NCI-H1436 treated with DMSO at 0.1 percent for 48 hours (cell line): ENCODE measurements at places on chromosomes 5 and 9.

DNA sequence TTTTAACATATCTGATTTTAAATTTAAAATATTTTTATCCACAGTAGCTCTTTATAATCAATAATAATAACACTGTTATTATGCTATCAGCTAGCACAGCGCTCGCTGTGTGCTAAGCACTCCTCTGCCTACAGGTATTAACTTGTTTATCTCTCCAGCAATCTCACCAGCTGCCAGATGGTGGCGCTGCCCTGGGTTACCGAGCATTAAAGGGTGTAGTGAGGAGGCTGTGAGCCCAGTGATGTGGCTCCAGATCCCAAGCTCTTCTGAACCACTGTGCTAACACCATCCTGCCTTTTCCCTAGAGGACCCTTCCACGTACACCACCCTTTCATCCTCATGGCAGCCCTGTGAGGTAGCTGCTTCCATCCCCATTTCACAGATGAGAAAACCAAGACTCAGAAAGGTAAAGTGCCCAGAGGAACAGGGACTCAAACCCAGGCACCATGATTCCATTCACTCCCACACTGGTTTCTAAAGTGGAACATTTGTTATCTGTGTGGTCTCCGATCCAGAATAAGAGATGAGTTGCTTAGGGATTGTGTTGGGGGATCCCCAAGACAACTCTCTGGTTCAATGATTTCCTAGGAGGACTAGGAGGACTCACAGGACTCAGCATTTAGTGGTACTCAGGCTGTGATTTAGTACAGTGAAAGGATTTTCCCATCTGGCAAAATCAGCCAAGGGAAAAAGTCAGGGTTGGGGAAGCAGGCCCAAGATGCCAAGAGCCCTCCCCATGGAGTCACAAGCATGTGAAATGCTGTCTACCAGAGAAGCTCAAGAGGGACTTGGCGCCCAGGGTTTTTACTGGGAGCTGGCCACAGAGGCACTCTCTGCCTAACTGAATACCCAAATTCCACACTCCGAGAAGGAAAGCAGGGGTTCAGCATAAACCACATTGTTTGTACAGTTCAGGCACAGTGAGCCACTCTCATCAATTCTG is 7.0 kb downstream of the IGFBPL1 start:
- DNase-seq, result no peak

DNA sequence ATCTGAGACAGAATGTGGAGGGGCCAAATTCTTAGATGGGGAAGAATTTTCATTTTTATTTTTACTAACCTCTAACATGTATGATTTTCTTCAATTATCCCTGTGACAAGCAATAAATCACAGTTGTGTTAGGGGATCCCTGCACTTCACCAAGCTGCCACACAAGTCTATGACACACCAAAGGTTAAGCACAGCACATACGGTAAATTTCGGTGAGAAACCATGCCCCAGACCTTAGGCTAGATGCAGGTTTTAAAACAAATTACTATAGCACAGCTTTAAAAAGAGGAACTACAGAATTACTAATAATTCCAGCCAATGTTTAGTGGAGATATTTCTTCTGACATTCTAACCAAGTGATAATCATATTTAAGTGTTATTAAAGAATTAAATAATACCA is 175.7 kb upstream of the RORB start:
- DNase-seq, result no peak

DNA sequence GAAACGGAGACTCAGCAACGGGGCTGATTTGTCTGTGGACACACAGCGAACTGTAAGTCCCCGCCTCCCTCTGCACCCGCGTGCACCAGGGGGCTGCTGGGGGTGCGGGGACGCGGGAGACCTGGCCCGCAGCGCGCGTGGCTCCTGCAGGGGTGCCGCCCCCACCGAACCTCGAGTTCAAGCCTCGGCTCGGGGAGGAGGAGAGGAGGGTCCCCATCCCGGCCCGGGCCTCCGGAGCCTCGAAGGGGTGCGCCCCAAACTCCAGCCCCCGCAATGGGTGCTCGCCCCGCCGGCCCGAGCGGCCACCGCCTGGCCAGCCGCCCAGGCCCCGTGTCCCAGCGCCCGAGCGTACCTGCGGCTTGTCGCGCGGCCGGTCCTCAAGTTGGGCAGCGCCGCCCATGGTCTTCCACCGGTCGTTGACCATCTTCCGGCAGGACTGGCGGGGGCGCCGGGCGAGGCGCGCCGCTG is 829 bp downstream of the FIBCD1 start:
- DNase-seq, result no peak

DNA sequence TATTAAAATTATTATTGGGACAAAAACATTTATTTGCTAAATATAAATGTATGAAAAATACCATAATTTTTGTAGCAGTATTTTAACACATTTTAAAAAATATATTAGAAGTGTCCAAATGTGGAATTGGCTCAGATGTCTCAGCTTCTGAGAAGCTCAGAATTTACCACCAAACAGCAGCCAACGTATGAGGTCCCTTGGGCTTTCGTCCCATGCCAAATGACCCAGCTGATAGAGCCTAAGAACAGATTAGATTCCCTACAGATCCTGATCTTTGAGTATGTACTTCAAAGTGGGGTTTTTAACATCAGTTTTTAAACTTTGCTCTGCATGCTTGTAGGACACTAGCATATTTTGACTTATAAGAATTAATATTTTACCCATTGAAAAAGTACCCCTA is 77.3 kb upstream of the RPS23 start:
- no peak for DNase-seq

DNA sequence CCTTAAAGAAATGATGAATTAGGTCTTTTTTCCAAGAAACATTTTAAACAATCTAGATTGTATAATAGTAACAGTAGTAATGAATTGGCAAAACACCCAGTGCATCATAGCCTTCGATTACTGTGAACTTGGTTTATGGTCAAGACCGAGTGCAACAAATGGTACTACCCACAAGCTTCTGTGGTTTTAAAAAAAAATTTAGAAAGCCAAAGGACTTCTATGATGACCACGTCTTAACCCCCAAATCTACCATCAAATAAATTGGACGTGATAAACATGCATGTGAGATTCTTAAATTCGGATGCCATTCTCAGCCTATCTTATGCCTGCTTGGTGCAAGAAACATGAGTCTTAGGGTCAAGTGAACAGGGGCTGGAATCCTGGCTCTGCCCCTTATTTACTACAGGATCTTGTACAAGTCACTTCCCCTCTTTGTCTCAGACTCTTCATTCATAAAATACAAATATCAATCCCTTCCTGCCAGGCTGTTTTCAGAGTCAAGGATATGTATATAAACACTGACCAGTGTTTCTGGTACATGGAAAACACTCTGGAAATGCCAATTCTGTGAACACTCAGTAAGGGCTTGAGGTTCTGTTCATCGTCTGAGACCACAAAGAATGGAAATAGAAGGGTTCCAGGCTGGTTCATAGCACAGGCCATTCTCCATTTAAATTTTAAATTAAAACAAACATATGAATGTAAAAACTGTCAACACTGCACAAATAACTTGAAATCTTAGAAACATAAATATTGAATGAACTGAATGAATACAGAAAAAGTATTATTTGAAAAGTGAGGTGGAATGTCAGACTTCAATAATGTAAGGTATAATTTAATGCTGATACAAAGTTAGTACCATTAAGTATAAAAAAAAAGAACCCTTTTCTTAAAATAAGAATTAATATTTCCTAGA is 107.8 kb downstream of the NR6A1 start:
- no peak for DNase-seq

GRCh38 chr9:68978066-68978465 is 35.8 kb downstream of the PRKACG start:
- no peak for DNase-seq

DNA sequence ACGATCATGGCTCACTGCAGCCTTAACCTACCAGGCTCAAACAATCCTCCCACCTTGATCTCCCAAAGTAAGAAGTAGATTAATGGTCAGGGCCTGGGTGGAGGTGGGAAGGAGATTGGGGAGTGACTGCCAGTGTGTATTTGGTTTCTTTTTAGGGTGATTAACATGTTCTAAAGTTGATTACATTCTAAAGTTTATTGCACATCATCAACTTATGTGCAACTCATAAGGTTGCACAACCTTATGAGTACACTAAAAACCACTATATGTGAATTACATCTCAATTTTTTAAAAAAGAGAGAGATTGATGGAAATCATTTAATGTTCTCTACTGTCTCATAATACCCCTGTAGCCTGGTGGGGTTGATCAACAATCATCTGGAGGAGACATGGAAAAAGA is 218.1 kb downstream of the AOPEP start:
- no peak for DNase-seq

GRCh38 chr5:35694481-35694880 is 76.8 kb downstream of the SPEF2 start:
- no peak for DNase-seq

GRCh38 chr5:40367255-40367654 is 312.5 kb upstream of the PTGER4 start:
- DNase-seq, result no peak

- no peak for DNase-seq
Measured at GRCh38 chr9:125376261-125377226, 114.9 kb downstream of the GAPVD1 start.

- DNase-seq, result no peak
Measured at GRCh38 chr5:96780626-96781025, 27.1 kb downstream of the ERAP1 start.

GRCh38 chr9:111953444-111953843 is 56.8 kb downstream of the UGCG start:
- DNase-seq, result no peak

- no peak for DNase-seq
Measured at GRCh38 chr9:95595721-95596295, 79.0 kb upstream of the PTCH1 start.

DNA sequence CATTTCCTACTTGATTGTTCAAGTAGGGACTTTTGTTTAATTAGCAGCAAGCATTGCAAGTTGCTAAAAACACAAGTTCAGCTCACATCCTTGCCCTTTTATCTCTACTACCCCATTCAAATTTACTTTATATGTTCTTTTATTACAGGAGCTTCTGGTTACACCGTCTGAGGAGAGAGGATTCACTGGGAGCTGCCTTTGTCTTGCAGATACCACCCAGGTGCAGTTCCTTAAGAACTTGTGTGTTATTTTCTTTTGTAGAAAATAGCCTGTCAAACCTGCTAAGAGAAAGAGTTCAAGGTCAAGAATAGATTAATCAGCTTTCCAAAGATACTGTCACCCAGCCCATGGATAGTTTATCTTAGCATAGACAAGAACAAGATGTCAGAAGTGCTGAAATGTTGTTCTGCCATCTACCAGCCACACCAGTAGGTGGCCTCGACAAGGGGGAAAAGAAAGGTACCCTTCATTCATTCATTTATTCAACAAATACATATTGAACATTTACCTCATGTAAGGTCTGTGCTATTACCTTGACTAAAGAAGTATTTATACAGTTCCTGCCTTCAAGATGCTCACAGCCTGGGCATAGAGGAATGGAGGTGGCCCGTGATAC is 750.3 kb downstream of the MAT2B start:
- no peak for DNase-seq

DNA sequence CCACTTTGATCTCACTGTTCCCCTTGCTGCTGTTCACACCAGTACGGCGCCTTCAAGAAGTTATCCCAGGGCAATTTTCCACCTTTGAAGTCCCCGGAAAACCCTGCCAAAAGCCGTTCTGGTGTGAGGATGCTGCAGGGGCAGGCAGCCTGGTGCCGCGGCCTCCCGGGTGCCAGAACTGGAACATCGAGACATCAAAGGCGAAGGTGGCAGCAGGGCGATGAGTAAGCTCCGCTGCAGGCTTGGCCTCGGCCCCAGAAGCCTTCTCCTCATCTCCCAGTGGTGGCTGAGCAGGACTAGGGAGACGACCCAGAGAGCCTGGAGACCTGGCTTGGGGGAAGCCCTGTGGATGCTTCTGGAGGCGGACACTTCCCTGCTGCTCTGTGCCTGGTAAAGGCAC is 115.3 kb upstream of the MSX2 start:
- no peak for DNase-seq

DNA sequence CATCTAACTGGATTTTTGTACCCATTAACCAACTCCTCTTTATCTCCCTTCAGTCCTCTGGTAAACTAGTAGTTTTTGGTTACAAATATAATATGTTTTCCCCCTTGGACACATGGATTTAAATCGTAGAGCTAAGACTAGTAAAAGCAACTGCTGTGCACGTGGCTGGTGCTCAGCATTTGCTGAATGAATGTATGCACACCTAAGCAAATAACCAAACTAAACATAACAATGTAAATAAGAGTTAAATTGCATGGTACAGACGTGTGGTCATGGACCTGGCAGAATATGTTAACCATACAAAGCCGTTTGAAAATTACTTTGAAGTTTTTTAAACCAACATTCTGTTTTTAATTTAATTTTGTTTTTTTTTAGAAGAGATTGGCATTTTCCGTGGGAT is 65.2 kb upstream of the FYB1 start:
- no peak for DNase-seq

DNA sequence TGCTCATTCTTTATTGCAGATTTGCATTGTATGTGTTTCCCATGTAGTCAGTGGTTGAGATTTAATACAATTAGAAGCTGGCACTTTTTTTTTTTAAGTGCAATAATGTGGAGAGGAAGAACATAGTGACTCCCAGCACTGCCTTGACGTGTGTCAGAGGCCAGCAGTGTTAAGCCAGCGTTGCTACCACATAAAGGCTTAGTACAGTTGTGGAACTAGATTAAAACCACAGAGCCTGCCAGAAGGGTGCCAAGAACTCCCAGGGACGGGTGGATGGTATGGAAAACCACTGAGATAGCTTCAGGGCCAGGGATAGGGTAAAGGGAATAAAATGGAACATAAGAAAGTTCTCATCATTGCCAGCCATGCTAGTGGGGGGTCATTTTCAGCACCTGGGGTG is 142.9 kb downstream of the TRIO start:
- DNase-seq, result no peak

DNA sequence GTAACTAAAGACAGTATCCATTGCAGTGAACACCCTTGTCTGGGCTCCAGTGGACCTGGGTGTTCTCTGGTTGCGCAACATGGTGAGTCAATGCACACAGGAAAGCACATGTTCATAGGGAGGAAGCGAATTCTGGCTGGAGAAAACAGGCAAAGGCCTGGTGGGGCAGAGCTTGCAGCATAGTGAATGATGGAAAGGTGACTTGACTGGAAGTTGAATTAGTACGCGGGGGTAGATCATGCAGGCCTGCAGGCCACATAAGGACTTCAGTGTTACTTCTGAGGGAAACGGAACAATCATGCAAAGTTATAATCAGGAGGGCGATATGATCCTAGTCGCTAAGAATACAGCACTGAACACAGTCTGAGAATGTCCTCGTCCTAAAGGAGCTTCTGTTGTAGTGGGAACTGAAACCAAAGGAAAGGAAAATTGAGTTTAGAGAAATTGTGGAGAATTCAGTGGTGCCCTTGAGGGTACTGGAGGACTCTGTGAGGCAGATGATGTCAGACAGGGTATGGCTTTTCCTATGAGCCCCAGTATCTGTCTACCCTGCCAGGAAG is 71.9 kb upstream of the RANBP3L start:
- DNase-seq, result no peak

DNA sequence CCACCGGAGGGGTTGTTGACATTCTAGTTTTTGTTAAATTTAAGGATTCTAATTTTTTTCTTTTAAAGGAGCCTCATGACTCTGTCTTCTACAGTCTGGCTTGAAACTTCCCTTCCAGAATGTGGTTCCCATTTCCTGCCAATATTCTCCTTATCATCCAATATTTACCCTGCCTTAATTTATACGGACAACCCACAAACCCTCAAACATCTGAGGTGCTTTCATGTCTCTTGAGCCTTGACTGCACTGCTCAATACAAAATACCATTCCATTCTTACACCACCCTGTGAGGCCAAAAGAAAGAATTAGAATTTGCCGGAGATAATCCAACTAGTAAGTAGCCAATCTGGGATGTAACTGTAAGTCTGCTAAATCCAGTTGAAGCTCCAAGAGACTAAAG is 346.5 kb downstream of the SPOCK1 start:
- DNase-seq, result no peak
